ENCODE measurements at places on chromosomes 4 and X. TPM values are rescaled to one million over a fixed set of nuclear protein-coding genes. Genes with fewer than 3 reads are reported as not detected.

HUWE1 gene
- polyA plus RNA-seq: 73.3 TPM

DNA sequence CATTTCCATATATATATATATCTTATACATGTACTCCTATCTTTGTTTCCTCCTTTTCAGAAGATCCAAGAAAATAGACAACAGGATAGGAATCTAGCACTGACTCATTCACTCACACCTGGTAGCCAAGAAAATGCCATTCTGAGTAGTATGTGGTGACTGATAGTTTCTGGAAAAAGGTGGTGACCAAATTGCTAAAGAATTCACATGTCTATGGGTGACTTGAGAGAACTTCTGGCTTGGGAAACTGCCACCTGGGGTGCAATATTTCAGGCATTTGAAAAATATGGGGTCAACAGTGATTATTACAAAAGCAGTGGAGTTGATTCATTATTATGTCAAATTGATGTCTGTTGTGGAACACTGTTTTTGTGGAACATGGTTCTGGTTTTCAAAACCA lies 605.1 kb downstream of the PCDH18 start:
- peak; percentile 10 for DNase-seq

ADH6 gene
- 0.68 TPM for polyA plus RNA-seq

- DNase-seq: peak; percentile 36
Measured at GRCh38 chr4:56289934-56290333, 97.4 kb downstream of the AASDH start.

FGB gene
- not detected for polyA plus RNA-seq

TEX11 gene
- polyA plus RNA-seq: not detected

CSAG2 gene
- not detected for polyA plus RNA-seq

DNA sequence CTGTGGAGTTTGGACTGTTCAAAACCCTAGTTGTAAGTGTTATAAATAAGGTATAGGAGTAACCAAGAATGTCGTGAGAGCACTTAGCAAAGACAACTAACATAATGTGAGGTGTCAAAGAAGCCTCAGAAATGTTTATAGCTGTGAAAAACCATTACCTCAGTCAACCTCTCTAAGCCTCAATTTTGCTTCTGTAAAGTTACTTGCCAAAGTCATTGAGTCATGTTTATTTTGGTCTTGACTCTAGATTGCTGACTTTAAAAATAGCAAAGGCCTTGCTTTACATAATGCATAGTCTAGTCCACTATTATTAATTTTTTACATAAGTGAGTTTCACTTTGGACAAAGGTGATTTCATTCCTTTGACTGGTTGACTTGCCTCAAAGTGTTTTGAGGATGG lies 257.6 kb upstream of the CXXC4 start:
- peak; percentile 44 for DNase-seq

MAP3K15 gene
- polyA plus RNA-seq: 0.14 TPM

ZNF630 gene
- polyA plus RNA-seq: 0.32 TPM

PRKG2 gene
- polyA plus RNA-seq: 8.6 TPM

GRCh38 chr4:47914926-47915237 lies 499 bp upstream of the NFXL1 start:
- DNase-seq: no peak

ARHGEF9 gene
- polyA plus RNA-seq: 11.5 TPM

DNA sequence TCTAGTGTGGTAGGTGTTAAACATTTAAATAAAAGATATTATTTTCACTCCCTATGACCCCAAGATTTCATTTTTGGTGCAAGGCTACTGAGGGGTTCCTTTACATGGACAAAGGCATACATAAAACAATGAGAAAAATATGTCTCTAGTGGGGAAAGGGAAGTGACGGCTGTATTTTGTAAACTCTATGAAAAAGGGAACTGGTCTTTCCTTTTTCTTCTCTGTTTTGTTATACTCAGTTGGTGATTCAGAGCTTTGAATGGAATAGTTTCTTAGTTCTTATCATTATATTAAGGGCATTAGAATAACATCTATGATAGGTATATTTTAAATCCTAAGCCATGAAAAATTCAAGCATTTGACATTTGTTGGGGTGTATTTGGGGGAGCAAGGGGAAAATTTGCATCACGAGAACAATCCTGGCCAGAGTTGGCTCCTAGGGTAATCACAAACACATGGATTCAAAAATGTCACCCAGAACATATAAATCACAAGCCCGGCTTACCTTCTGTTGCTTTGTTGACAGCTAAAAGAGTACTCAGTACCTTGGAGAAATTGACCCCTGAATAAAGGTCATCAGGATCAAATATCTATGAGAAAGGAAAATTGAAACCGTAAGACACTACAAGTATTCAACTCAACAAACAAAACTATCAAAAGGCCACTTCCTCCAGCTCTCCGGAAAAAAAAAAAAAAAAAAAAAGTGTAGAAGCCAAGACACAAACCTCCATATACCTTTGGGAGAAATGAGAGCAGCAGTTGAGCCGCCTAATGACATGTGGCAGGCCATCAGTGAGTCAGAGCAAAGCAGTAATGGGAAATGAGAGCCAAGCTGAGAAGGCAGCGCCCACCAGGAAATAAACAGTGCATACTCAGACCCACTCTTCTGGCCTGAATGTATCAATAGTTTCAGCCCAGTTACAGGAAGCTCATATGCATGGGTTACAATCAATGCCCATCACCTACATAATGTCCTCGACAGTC lies 33.4 kb downstream of the ARHGEF6 start:
- DNase-seq: no peak

DNA sequence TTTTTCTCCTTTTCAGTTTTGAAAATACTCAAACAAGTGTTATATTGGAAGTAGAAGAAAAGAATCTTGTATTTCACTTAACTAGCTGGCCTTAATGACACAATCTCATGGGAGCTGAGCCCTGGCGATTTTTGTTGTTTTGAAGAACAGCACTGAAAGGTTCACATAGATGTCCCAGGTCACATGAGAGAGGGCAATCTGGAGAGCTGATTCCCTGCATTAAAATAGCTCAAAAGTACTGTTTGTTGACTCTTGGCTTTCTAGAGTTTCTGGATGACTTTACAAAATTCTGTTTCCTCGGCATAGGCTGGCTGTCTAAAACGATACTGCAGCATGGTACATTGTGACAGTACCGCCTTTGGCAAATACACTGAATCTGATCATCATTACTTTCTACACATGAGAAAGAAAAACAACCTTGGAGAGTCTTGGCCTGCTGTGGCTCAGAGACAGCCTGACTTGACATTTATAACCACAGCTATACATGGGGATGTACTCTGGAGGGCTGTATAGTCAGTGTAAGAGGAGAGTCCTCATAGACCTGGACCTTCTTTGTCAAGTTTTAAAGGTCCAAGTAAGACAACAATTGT lies 119.8 kb upstream of the PDLIM3 start:
- no peak for DNase-seq

GRCh38 chr4:26083987-26084386 lies 170.0 kb downstream of the SMIM20 start:
- peak; percentile 96 for DNase-seq

DNA sequence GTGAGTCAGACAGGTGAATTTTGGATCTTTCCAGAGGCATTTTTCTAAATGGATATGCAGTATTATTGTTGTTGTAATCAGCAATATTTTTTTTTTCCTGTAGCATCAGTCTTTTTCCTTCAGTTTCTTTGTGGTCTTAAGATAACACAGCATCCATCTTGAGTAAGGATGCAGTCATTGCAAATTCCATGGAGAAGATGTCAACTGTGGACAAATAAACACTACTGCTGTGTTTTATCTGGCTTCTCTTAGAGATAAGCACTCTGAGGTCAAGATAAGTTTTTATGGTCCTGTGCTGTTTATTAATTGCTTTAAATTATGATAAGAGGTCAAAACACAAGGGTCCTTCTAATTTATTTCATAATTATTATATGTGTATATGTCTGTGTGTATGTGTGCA lies 1255.7 kb downstream of the ADGRL3 start:
- peak; percentile 9 for DNase-seq

UCP1 gene
- polyA plus RNA-seq: not detected

- DNase-seq: no peak
Measured at GRCh38 chrX:19785647-19786046, 101.8 kb downstream of the SH3KBP1 start.

DNA sequence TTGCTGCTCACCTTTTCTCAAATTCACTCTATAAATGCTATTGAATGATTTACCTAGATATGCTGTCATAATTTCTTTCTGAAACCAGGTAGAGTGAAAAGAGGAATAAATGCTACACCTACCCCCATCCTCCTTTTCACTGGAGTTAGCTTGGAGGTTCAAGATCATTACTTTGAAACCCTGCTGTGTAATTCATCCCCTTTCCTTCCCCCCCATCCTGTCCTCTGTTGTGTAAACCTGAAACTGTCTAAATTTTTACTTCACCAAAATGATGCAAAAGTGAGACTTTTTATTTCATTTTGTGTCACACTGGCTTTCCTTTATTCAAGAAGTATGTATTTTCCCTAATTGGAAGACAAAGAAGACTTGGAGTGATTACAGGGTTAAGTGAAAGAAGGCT lies 5.4 kb downstream of the ZCCHC18 start:
- DNase-seq: no peak

GRCh38 chr4:111748157-111748556 lies 397.1 kb upstream of the FAM241A start:
- no peak for DNase-seq

GRCh38 chr4:58074382-58074781 lies 964.2 kb upstream of the IGFBP7 start:
- no peak for DNase-seq

DNA sequence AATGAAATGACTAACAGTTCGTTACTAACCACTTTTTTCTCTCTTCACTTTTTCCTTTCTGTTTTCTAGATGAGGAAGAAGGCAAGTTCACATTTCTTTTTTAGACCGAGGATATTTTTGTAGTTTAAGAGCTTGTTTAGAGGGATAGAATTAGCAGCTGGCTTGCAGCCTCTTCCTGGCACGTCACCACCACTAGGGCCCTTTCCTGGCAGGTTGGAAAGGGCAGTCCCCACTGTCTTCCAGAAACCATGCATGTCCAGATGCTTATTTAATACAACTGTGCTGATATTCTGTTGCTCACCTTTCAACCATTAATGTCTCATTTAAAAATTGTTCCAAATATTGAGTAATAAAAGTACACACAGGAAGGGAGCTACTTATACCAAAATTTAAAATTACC lies 209.5 kb upstream of the PACRGL start:
- DNase-seq: no peak

- DNase-seq: no peak
Measured at GRCh38 chr4:105631818-105632400, 76.6 kb downstream of the INTS12 start.

BEND2 gene
- polyA plus RNA-seq: not detected

PAGE1 gene
- not detected for polyA plus RNA-seq

GRCh38 chrX:13506574-13506973 lies 62.8 kb upstream of the EGFL6 start:
- peak; percentile 37 for DNase-seq

DNA sequence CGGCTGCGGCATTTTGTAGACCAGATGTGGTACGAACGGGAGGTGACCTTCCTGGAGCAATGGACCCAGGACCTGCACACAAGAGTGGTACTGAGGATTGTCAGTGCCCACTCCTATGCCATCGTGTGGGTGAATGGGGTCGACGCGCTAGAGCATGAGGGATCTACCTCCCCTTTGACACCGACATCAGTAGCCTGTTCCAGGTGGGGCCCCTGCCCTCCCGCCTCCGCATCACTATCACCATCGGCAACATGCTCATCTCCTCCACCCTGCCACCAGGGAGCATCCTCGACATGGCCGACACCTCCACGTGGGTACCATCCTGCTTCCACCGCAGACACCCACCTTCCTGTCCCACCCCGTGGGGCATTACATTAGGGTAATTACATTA lies 46.2 kb downstream of the SMARCA5 start:
- no peak for DNase-seq

All from fibroblast of lung (primary cell).